ENCODE measurements at places on chromosomes 7 and 10. TPM values are rescaled to one million over a fixed set of nuclear protein-coding genes. Genes with fewer than 3 reads are reported as not detected.

Gene CAMK1D
- 0.24 TPM for total RNA-seq

Gene TAS2R41
- not detected for total RNA-seq

Gene CACNA2D1
- total RNA-seq: 0.49 TPM

Gene CWF19L1
- total RNA-seq: 30.9 TPM

Gene CALHM3
- not detected for total RNA-seq

Gene SEMA4G
- total RNA-seq: 4.2 TPM

Gene IDI2
- not detected for total RNA-seq

Gene CXCL12
- 0.18 TPM for total RNA-seq

Gene COL28A1
- total RNA-seq: 0.13 TPM

Gene CDK1
- 174 TPM for total RNA-seq

Gene INTS1
- total RNA-seq: 119 TPM

Gene ALOX5
- 0.92 TPM for total RNA-seq

Gene CHAT
- total RNA-seq: not detected

Gene TMEM270
- total RNA-seq: not detected

Gene NME8
- total RNA-seq: not detected

Gene WAPL
- total RNA-seq: 27.0 TPM

Gene ASB10
- not detected for total RNA-seq

Gene FAM237B
- total RNA-seq: not detected

Gene MRLN
- not detected for total RNA-seq

Measured in K562 (cell line).